ENCODE measurements at places on chromosomes 13 and 19.

DNA sequence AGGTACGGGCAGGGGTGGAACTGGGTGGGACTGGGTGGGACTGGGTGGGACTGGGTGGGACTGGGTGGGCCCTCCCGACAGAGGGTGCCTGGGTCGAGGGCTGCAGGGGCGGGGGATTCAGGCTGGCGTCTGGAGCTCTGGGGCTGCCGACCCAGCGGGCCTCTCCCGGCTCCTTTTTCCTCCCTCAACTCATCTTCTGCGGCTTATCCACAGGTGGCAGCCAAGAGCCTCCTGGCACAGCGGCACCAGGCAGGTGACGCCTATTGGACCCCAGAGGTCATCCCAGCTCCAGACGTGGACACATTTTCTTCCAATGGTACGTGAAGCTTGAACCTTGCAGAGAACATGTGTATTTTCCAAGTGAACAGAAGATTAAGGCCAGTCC lies 533 bp downstream of the ZNF544 start:
- DNase-seq: no peak

GRCh38 chr13:38348861-38349389 lies 726 bp upstream of the UFM1 start:
- no peak for DNase-seq

GRCh38 chr19:11481534-11482383 lies 913 bp upstream of the ELAVL3 start:
- peak; percentile 82 for DNase-seq

DNA sequence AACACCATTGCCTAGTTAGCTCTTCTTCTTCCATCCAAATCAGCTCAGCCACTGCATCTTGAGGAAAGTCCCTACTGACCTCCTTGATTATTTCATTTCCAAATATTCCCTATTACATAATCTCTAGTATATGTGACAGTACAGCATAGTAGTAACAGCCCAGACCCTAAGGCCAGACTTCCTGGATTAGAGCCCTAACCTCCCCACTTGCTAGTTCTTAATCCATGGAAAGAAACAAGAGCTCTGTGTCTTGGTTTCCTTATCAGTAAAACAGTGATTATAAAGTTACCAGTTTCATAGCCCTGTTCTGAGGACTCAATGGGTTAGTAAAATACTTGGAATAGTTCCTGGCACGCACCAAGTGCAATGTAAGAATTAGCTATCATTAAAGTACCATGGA lies 153.0 kb downstream of the RAP2A start:
- DNase-seq: no peak

GRCh38 chr13:24185591-24186232 lies 25.2 kb downstream of the SPATA13 start:
- no peak for DNase-seq

DNA sequence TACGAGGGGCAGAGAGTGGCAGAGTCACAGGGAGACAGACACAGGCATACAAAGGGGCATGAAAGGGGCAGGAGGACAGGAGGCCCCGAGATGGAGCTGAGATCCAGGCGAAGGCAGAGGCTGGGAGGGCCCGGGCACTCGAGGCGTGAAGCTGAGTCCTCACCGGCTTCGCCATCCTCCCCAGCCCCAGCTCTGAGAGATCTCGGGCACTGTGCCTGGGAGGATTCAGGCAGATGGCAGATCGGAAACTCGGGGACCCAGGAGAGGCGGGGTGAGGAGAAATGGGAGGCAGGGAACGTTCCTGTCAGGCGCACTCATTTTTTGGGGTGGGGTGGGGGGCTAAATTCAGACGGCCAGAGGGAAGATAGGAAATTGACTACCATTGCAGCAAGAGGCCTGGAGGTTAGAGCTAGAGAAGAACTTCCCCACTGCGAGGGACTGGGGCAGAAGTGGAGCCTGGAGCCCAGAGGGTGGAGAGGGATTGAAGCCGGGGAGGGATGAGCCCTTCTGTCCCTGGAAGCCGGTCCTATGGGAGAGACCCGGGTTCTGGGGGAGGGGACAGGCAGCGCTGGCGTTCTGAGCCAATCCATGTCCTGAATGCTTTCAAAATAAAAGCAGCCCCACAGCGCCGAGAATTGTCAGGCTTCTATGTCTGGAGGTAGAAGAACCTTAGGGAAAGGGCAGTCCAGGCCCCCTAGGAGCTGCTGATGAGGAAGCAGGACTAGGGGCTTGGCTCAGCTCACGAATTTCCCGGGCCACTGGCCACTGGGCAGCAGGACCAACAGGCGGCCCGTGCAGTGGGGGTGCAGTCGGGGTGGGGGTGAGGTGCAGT lies 12.6 kb downstream of the LRRC4B start:
- no peak for DNase-seq

GRCh38 chr19:5504114-5504513 lies 48.9 kb downstream of the ZNRF4 start:
- no peak for DNase-seq

DNA sequence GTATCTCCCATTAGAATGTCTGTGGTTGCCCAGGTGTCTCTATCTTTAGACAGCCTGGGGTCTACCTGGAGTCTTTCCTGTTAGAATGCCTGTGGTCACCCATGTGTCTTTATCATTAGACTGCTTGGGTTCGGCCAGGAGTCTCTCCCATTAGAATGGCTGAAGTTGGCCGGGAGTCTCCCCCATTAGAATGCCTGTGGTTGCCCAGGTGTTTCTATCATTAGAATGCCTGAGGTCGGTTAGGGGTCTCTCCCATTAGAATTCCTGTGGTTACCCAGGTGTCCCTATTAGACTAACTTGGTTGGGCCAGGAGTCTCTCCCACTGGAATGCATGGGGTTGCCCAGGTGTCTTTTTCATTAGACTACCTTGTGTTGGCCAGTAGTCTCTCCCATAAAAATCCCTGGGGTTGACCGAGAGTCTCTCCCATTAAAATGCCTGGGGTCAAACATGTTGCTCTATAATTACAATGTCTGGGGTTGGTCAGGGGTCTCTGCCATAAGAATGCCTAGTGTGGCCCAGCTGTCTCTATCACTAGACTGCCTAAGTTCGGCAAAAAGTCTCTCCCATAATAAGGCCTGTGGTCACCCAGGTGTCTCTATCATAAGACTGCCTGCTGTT lies 1448.7 kb downstream of the UQCRFS1 start:
- no peak for DNase-seq

- no peak for DNase-seq
These were observed 48.6 kb downstream of the PIN1 start for GRCh38 chr19:9883764-9884163.

DNA sequence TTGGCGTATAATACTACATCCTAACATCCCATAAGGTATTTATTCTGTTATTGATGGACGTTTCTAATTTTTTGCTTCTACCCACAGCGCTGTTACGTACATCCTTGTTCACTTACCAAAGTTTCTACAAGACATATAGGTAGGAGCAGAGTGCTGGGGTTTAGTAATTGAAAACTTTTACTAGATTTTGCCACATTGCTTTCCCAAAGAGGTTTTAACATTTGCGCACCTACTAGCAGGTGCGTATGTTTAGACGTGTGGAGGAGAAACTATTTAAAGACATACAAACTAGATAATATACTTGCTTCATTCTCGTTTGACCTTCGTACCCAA lies 559 bp upstream of the RPL21 start:
- DNase-seq: no peak

DNA sequence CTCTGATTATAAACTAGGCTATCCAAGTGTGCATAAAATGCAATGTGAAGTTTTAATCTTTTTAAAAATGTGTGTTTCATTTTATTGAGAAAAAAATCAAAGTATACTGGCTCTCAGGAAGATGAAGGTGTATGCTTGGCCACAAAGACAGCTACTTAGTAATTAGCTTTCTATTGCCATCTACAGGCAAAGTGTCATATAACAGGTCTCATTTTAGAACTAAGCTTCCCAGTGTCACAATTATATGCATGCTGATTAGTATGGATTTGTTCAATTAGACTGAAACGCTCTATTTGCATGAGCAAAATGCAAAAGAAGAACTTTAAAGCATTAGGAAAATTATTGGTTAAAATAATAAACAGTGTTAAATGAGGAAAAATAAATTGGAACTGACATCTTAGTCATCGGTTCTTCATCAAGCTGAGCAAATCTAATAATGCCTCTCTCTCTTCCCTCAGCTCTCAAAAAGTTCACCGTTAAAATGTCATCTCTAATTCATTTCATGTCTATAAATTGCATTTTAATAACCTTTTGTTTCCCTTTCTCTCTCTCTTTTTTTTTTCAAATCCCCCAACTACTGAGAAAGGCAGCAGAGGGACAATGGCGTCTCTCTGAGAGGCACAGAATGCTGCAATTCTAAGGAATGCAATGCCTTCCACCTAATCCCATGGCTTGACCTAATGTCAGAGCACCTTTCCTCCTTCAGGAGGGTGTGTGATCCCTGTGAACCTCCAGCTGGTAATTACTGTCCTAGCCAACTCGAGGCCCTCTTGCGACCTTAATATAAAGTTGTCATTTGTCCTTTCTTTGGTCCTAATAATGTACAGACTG lies 313.1 kb upstream of the MAB21L1 start:
- DNase-seq: no peak

DNA sequence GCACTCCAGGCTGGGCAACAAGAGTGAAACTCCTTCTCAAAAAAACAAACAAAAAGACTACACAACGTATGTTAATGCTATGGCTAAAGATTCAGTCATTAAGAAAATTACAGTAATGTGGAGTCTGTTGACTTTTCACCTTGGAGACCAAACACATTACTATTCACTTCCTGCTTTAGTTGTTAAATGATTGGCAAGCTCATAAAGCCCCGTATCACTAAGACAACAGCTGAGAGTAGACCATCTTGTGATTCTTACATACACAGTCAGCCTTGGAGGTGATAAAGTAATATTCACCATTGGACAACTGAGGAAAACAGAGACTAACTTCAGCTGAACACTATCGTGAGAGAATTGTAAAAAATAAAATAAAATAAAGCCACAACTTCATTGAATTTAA lies 86.5 kb downstream of the KCTD12 start:
- no peak for DNase-seq

GRCh38 chr13:51734786-51735185 lies 69.2 kb downstream of the DHRS12 start:
- DNase-seq: no peak

DNA sequence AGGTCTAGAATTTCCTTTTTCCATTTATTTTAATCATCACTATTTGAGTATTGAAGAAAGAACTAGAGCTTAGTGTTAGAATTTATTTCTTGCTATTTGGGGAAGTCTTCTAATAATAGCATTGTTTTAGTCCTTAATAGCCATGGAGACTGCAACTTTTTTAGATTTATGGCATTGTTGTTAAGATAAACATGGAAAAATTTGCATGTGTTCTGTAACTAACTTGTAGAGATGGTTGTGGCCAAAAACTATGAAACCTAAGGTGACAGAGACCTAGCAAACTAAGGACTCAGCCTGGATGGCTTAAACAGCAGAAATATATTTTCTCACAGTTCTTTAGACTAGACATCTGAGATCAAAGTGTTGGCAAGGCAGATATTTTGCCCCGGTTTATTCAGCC lies 246.4 kb downstream of the SPRY2 start:
- no peak for DNase-seq

DNA sequence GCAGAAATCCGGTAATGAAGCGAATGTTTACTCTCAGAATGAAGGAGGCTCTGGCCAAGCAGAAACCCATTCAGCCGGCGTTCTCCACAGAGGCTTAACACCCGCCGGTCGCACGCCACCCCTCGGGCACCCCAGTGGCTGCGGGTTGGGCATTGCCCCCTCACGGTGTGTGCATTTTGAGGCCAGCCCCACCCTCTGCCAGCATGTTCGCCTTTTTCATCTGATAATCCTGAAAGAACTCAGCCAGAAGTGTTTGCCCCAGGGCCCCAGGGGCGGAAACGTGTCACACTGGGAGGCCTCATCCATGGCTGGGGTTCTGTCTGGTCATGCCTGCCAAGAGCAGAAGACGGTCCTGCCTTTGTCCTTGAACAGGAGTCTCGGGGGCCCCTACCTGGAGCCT lies 34.2 kb downstream of the COMP start:
- peak; percentile 84 for DNase-seq

DNA sequence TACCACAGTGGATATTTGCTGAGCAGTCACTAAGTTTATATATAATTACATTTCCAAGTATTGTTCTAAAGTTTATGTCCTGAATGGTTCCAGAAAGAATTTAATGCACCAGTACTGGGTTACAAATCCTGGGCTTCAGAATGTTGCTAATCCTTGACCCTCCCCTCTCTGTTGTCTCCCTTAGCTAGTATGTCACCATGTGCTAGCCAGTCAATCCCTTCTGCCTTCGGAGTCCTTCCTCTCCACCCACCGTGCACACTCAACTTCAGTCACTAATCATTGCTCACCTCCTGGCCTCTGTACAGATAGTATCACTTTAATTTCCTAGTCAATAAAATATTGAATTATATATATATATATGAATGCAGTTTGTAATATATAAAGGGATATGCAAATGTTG lies 7.5 kb downstream of the FAM124A start:
- no peak for DNase-seq

DNA sequence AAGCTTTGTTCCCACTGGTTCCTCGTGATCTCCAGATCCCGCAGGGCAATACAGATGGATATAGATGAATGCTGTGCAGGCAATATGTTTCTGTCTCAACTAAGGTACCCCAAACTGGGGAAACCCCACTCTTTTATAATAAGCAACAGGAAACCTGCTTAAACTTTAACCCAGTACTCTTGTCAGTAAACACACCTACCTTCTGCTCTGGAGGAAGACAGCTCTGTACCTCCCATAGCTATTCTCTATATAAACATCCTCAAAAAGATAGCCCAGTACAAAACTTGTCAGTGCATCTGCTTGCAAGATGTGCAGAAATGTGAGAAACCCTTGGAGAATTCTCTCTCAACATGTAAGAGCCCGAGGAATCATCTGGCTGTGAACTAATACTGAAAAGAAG lies 583.6 kb downstream of the OLFM4 start:
- no peak for DNase-seq

GRCh38 chr13:35791184-35791851 lies 314.8 kb upstream of the MAB21L1 start:
- DNase-seq: no peak

GRCh38 chr13:31885994-31886393 lies 145.6 kb upstream of the FRY start:
- DNase-seq: no peak

GRCh38 chr19:7602935-7603497 lies 7.4 kb downstream of the CAMSAP3 start:
- DNase-seq: no peak

DNA sequence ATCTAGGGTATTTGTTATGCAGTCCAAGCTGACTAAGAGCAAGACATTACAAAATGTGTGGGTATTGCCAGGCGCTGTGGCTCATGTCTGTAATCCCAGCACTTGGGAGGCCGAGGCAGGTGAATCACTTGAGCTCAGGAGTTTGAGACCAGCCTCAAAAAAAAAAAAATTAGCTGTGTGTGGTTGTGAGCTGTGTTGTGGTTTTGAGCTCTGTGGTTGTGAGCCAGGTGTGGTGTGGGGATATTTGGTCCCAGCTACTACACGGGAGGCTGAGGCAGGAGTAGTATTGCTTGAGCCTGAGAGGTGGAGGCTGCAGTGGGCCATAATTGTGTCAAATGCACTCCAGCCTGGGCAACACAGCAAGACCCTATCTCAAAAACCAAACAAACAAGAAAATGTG lies 5.6 kb upstream of the KEAP1 start:
- no peak for DNase-seq
